Pancreas (tissue), 10 donors: ENCODE measurements at places on chromosomes 13 and 19. TPM values are rescaled to one million over a fixed set of nuclear protein-coding genes. Genes with fewer than 3 reads are reported as not detected.

Gene ZNF681
- 0.59 TPM for polyA plus RNA-seq

- H3K36me3 ChIP-seq, result no peaks in the 10 kb centered on the region
- no peaks in the 10 kb centered on the region for H3K4me1 ChIP-seq
- no peak overlapping the region for H3K27ac ChIP-seq
- H3K4me3 ChIP-seq, result no peak overlapping the region
- DNase-seq, result no peak
Observed at GRCh38 chr13:82370316-82370715, 1512.0 kb downstream of the SLITRK1 start.

Gene ZNF616
- polyA plus RNA-seq, result 2.4 TPM

Gene BCL3
- polyA plus RNA-seq, result 79.9 TPM

Gene CGB8
- not detected for polyA plus RNA-seq

- no peak overlapping the region for H3K4me3 ChIP-seq
- no peaks in the 10 kb centered on the region for H3K27me3 ChIP-seq
- H3K27ac ChIP-seq, result no peak overlapping the region
- peaks cover 7% of the 10 kb centered on the region for H3K36me3 ChIP-seq
Observed at GRCh38 chr19:52214241-52214640, 24.4 kb downstream of the PPP2R1A start.

- DNase-seq, result no peak
- no peaks in the 10 kb centered on the region for H3K27me3 ChIP-seq
Observed at GRCh38 chr19:46385636-46386035, 27.7 kb downstream of the CCDC8 start.

Gene C5AR1
- 4.1 TPM for polyA plus RNA-seq

Gene CNFN
- polyA plus RNA-seq, result 4.0 TPM

- no peaks in the 10 kb centered on the region for H3K36me3 ChIP-seq
- H3K27ac ChIP-seq, result no peak overlapping the region
- H3K4me1 ChIP-seq, result no peaks in the 10 kb centered on the region
- DNase-seq, result no peak
Observed at GRCh38 chr19:996051-996838, 4.0 kb upstream of the GRIN3B start.

DNA sequence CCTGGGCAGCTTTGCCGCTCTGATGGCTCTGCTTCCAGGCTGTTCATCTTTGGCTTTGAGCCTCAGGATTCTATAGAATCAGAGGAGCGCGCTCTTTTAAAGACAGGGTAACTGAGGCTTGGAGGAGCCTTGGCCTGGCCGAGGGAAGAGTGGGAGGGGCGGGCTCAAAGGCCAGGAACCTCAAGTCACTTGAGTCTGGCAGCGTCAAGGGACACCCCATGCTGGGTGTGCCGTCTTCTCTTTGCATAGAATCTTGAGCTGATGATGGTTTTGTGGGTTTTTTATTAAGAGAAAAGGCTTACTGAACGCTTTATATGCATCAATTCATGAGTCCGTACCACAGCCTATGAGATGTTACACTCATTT, 1.1 kb downstream of the PGLS start:
- H3K36me3 ChIP-seq, result no peaks in the 10 kb centered on the region
- H3K27ac ChIP-seq, result peak overlapping the region; percentile 97
- peak overlapping the region; percentile 60 for H3K4me3 ChIP-seq
- H3K4me1 ChIP-seq, result peaks cover 10% of the 10 kb centered on the region
- DNase-seq, result no peak

Gene ZNF350
- polyA plus RNA-seq, result 8.1 TPM

Gene DEDD2
- 25.4 TPM for polyA plus RNA-seq

DNA sequence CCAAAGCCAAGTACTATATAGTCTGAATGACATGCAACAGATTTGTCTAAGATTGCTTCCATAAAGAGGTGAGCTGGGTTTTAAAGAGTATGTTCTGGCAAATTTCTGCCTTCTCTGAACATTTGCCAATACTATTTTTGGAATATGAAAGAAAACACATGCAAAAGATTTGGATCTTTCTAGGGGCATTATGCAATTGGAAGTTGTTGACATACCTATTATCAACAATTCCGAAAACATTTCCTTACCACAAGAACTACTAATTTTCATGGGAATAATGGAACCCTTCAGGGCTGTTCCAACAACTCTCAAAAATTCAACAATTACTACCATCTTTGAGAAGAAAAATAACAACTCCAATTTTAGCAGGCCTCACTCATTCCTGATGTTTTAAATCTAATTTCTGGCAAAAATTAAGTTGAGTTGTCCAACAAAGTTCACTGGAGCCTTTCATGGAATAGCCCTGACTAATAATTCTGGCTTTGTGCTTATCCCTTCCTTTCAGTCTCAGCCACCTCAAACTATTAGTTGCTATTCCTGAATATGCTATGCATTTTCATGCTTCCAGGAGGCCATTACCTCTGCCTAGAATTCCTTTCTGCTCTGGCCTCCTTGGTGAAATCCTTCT, 250.0 kb downstream of the RGCC start:
- H3K27ac ChIP-seq, result peak overlapping the region; percentile 34
- no peak for DNase-seq
- no peaks in the 10 kb centered on the region for H3K27me3 ChIP-seq
- peaks cover 5% of the 10 kb centered on the region for H3K4me1 ChIP-seq
- no peak overlapping the region for H3K4me3 ChIP-seq
- H3K36me3 ChIP-seq, result no peaks in the 10 kb centered on the region

Gene IGFL3
- not detected for polyA plus RNA-seq

Gene ZNF181
- 12.1 TPM for polyA plus RNA-seq

DNA sequence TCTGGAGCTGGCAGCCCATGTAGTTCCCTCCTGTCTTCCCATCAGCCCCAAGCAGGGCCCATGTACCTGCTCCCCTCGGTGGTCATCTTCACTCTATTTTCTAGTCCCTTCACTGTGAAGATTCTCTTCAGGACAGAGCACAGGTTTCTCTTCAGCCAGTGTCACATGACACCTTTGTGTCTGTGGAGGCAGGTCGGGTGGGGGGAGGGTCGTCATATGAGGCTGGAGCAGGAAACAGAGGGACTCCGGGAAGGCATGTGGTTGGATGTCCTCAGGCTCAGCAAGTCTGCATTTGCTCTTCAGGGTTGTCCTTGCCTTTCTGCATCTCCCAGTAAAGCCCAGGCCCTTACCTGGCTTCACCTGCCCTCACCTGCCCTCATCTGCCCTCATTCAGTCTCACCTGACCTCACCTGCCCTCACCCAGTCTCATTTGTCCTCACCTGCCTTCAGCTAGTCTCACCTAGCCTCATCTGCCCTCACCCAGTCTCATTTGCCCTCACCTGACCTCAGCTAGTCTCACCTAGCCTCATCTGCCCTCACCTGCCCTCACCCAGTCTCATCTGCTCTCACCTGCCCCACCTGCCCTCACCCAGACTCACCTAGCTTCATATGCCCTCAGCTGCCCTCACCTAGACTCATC, 120.3 kb downstream of the ZDHHC20 start:
- no peak overlapping the region for H3K4me3 ChIP-seq
- no peak for DNase-seq
- H3K4me1 ChIP-seq, result no peaks in the 10 kb centered on the region
- H3K27me3 ChIP-seq, result no peaks in the 10 kb centered on the region

DNA sequence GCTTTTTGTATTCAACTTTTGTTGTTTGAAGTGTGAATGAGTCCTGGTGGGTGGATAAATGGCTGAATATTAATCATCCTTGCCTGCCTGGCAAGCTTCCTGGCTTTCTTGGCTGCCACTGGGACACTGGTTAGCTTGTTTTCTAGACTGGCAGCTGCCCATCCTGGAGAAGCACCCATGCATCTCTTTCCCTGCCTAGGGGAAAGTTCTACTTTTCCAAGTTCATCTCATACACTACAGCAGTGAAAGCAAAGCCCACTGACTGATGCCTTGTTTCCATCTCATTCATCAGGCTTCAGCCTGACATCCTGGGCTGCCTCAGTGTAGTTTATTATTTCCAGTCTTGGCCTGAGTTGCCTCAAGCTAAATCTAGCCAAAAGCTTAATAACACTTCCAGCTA, 244.8 kb downstream of the PCDH20 start:
- H3K27ac ChIP-seq, result no peak overlapping the region
- H3K4me3 ChIP-seq, result no peak overlapping the region
- no peaks in the 10 kb centered on the region for H3K27me3 ChIP-seq
- no peaks in the 10 kb centered on the region for H3K36me3 ChIP-seq

Gene ZNF610
- polyA plus RNA-seq, result 1.9 TPM

DNA sequence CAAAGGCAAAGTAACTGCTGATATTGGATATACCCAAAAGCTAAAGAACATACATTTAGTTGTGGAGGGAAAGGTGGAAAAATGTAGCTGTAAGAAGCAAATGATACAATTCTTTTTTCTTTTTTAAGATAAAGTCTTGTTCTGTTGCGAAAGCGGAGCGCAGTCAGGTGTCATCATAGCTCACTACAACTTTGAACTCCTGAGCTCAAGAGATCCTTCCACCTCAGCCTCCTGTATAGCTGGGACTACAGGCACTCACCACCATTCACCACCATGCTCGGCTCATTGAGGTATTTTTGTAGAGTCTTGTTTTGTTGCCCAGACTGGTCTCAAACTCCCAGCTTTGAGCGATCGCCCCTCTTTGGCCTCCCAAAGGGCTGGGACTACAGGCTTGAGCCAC, 38.0 kb downstream of the TBC1D4 start:
- no peak overlapping the region for H3K4me3 ChIP-seq
- H3K36me3 ChIP-seq, result no peaks in the 10 kb centered on the region
- DNase-seq, result no peak
- no peaks in the 10 kb centered on the region for H3K4me1 ChIP-seq
- no peak overlapping the region for H3K27ac ChIP-seq

- no peak overlapping the region for H3K27ac ChIP-seq
- no peaks in the 10 kb centered on the region for H3K27me3 ChIP-seq
- H3K4me3 ChIP-seq, result no peak overlapping the region
- no peaks in the 10 kb centered on the region for H3K4me1 ChIP-seq
- no peaks in the 10 kb centered on the region for H3K36me3 ChIP-seq
- DNase-seq, result no peak
Observed at GRCh38 chr19:40366697-40367561, 18.4 kb downstream of the PLD3 start.

DNA sequence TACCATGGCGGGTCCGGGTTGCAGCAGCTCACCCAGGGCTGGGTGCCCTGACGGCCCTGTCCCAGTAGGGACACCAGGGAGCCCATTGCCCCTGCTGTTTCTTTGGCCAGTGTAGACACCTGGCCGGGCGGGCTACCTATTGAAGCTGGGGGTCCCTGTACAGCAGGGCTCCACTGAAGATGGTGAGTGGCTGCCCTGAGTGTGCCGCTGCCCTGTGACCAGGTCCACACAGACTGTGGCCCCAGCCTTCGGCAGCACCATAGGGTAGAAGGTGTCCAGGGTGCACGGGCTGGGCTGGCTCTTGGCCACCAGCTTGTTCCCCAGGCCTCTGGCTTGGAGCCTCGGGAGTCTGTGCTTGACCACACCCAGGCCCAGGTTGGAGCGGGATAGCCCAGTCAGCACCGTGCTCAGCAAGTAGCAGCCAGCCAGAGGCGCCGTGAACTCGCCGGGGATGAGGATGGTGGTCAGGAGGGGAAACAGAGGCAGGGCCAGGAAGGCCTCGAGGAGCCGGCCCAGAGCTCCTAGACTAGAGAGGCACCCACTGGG, 25.4 kb upstream of the NPAS1 start:
- DNase-seq, result no peak
- H3K36me3 ChIP-seq, result no peaks in the 10 kb centered on the region
- H3K27ac ChIP-seq, result no peak overlapping the region
- H3K27me3 ChIP-seq, result no peaks in the 10 kb centered on the region
- H3K4me3 ChIP-seq, result no peak overlapping the region
- peaks cover 8% of the 10 kb centered on the region for H3K4me1 ChIP-seq

GRCh38 chr19:47713046-47714021, at the start of gene EHD2:
TSS of gene EHD2 (plus strand) at chr19:47713422. CDS start at chr19:47716613, 3,191 bp downstream.
- peak; percentile 57 for DNase-seq
- H3K27me3 ChIP-seq, result no peaks in the 10 kb centered on the region
- H3K4me1 ChIP-seq, result no peaks in the 10 kb centered on the region
- H3K36me3 ChIP-seq, result no peaks in the 10 kb centered on the region
- peak within 1 kb of the TSS; percentile 50 for H3K27ac ChIP-seq
- H3K4me3 ChIP-seq, result peak within 1 kb of the TSS; percentile 66
